CD4-positive, CD25-positive, alpha-beta regulatory T cell (primary cell): ENCODE measurements at places on chromosomes 7 and 10. TPM values are rescaled to one million over a fixed set of nuclear protein-coding genes. Genes with fewer than 3 reads are reported as not detected.

GRCh38 chr7:78134256-78134655 is 335.7 kb downstream of the PHTF2 start:
- H3K4me1 ChIP-seq, result no peaks in the 10 kb centered on the region
- no peak overlapping the region for H3K4me3 ChIP-seq
- H3K36me3 ChIP-seq, result no peaks in the 10 kb centered on the region
- H3K27me3 ChIP-seq, result no peaks in the 10 kb centered on the region

- H3K4me1 ChIP-seq, result no peaks in the 10 kb centered on the region
- DNase-seq, result no peak
- no peak overlapping the region for H3K4me3 ChIP-seq
- no peaks in the 10 kb centered on the region for H3K36me3 ChIP-seq
Observed at GRCh38 chr7:11970132-11970531, 138.1 kb upstream of the THSD7A start.

- H3K27me3 ChIP-seq, result no peaks in the 10 kb centered on the region
- no peak overlapping the region for H3K27ac ChIP-seq
- H3K36me3 ChIP-seq, result no peaks in the 10 kb centered on the region
- H3K4me1 ChIP-seq, result no peaks in the 10 kb centered on the region
Observed at GRCh38 chr10:71865561-71866041, 14.6 kb upstream of the PSAP start.

The CRYGN gene
- 0.39 TPM for total RNA-seq
